Activated naive CD4-positive, alpha-beta T cell (primary cell): ENCODE measurements at places on chromosomes 11 and 22.

GRCh38 chr22:28773461-28773867, 969 bp downstream of the CCDC117 start:
- DNase-seq = no peak

DNA sequence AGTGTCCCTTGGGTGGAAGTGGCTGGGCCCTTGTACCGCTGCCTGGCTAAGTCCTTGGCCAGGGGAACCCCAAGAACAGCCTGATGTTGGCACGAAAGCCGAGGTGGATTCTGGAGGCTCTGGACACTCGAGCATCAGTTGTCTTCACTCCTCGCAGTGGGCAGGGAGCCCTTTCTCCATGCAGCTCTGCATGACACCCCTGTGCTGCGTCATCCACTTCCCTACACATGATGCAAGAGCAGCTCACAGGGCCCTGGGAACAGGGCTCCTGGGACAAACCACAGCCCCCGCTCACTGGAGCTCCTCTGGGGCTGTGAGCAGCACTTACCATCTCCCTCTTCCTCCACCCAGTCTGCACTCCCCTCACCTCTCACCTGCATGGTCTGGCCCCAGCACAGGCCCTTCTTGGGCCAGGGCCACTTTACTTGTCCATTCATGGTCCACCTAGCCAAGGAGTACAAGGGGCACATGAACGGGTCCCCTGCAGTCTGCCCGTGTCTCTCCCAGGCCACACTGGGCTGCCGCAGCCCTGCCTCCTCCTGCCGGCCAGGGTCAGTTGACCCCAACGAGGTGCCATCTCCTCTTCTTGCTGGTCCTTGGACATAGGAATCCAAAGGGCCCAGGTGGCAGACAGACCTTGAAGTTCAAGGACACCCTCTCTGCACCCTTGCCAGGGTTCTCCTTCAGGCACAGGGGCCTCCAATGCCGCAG, 66.5 kb downstream of the IGF2 start:
- no peak for DNase-seq

DNA sequence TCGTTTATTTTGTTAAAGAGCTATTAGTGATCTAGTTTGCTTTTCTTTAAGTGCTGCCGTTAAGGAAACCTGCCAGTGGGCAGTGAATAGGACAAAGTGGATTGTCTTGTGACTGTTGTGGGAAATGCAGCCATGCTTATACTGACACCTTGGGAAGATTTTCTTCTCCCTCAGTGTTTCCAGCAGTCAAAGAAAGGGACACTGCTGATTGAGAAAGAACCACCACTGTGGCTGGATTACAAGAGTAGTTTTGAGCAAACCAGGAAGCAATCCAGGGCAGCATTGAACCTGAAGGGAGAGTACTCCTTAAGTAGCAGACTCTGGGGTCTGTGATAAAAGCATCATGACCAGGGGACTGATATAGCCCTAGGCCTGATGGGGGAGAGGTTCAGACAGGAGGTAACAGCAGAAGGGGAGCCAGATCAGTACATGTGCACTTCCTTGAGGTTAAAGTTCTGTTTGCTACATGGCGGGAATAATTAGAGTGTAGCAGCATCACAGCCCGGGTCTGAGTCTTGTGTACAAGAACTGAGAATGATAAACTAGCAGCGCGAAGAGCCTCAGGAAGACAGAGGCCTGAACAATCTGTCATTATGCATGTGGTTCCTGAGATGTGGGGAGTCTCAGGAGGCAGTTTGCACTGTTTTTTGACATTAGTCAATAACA, 167.8 kb downstream of the C11orf91 start:
- DNase-seq = no peak

GRCh38 chr11:67632175-67632981, 2.6 kb upstream of the NUDT8 start:
- DNase-seq = no peak

GRCh38 chr11:76203131-76203925, 3.0 kb downstream of the WNT11 start:
- DNase-seq = no peak

DNA sequence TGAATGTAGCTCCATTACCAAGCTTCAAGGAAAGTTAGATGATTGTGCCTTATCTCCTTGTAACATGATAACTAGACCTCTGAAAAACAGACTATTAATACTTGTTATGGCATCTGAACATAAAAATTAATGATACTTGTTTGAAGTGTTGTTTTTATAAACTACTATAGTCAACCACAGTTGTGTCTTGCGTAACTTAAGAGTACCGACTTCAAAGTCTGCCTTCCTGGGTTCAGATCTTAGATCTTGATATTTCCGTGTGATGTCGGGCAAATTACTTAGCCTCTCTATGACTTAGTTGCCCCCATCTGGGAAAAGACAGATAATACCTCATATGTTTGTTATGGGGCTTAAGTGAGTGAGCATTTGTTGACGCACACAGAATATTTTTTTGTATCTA, 906.5 kb downstream of the JRKL start:
- DNase-seq = no peak
